ENCODE measurements at places on chromosomes 3 and 15.

DNA sequence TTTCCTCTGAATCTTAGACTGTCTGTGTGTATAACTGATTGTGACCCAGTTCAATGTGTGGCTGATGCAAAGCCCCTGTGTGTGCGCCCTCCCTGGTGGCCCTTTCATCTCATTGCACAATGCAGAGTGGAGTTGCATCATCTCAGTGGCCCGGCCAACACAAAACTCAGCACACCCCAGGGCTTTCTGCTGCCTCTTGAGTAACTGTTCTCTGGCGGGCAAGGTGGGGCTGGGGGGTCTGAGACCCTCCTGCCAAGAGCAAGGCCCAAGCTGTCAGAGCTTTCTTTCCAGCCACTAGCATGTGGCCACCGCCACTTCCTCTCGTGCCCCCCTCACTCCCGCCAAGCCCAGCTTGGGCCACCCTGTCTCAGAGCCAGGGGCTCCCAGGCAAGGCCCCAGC, 80.7 kb upstream of the ALDH1L1 start:
- DNase-seq, result no peak

DNA sequence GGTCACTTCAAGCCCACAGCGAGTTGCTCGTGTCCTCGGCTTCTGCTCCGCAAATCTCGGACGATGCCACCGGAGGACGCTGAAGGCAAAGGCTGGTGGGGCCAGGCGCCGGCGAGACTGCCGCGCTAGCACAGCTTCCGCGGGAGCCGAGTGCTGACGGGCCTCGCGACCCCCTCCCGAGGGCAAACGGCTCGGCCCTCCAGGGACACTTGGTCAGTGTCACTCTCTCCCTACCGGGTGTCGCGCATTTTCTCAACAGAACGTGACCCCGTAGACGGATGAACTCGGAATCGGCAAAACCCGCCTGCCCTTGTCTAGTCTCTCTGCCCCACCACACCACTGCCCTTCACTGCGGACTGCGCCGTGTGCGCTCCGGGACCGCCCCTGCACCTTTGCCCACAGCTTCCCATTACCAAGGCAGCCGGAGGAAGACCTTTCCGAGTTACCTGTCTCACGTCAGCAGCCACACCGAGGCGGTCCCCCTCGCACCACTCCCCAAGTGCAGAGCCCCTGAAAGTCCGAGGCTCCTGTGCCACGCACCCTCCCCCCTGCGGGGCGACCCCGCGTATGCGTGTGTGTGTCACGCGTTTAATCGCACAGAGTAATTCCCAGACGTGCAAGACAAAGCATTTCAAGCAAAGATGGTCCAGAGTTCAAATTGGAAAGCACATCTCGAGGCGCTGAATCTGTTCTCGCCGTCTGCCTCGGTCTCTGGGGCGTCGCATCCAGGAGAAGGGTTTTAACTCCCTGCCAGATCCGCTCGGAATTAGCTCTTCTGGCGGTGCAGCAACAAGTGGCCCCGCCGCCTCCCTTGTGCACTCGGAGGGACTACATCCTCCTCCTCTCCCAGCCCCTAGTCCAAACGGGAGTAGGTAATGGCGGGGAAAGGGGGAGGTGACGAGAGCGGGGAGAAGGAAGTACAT, 245.0 kb upstream of the TOPAZ1 start:
- peak; percentile 37 for DNase-seq

DNA sequence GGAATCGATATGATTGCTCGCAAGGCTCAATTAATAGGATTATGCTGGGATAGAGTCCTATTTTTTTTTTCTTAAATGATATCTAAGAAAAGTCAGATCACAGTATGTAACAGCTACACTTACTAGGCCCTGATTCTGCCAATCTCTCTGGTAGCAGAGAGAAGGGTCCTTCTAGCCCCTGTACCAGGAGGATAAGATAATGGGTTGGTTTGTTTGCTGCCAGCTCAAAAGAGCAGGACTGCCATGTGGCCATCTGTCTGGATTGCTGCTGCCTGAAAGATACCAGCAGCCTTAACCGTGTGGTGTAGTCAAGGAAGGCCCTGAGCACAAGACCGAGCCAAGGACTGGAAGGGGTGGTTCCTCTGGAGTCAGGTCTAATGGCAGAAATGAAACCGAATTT, 236.4 kb downstream of the KLF13 start:
- DNase-seq, result no peak

DNA sequence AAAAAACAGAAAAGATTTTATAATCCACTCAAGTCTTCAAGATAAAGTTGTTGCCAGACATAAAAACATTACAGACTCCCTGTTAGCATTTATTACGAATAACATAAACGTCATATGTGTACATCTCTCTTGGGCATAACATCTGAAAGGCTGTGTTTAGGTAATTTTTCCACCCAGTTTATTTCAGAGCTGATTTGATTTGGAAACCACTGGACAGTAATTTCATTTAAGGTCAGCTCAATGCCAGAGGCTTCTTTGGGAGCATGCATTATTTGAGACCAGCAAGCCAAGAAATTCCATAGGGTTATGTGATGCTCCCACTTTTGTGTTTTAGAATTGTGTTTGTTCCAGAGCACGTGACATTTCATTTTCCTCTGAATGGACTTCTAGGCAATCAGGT, 196.0 kb downstream of the AKAP13 start:
- DNase-seq, result no peak

- DNase-seq, result no peak
Observed at GRCh38 chr3:37303416-37303815, 129.0 kb upstream of the LRRFIP2 start.

- DNase-seq, result no peak
Observed at GRCh38 chr3:171321559-171322360, 138.4 kb downstream of the TNIK start.

GRCh38 chr15:100631831-100632230, 29.4 kb downstream of the ASB7 start:
- no peak for DNase-seq

- DNase-seq, result no peak
Observed at GRCh38 chr15:50810128-50810527, 44.6 kb upstream of the SPPL2A start.

DNA sequence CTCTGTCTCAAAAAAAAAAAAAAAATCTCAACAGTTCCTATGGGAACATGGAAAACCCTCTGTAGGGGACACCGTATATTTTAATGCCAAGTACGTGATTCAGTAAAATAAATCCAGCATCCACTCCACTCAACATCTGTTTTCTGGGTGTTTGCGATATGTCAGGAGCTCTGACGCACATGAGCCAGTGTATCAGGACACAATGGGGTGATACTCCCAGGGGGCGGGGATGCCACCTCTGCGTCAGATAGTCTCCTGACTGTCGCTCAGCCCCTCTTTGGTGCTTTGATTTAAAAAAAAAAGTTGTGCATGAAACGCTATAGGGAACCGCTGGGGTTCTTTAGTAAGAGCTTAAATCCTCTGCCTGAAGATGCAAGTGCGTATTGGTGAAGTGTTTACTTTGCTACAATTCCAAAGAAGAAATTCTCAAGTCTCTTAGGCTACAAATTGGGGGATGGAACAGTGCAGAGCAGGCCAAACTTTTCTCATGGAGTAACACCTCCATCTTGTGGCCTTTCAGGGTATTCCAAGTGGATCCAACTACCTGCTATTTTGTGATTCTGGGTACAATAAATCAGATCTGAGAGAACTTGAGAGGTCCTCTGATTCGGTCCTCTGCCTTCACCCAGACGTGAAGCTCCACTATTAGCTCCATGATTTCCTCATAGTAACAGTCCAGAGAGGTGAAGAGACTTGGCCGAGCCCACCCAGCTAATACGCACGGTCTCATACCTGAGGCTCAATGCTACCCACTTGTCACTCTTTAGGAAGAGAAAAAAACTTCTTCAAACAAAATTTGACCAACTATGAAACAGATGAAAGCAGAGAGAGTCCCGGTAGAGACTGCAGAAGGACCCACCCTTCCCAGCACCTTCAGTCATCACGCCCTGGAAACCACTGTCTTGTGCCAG, 9.3 kb upstream of the NR2E3 start:
- peak; percentile 30 for DNase-seq

GRCh38 chr3:179720196-179720595, 67.4 kb downstream of the USP13 start:
- no peak for DNase-seq

DNA sequence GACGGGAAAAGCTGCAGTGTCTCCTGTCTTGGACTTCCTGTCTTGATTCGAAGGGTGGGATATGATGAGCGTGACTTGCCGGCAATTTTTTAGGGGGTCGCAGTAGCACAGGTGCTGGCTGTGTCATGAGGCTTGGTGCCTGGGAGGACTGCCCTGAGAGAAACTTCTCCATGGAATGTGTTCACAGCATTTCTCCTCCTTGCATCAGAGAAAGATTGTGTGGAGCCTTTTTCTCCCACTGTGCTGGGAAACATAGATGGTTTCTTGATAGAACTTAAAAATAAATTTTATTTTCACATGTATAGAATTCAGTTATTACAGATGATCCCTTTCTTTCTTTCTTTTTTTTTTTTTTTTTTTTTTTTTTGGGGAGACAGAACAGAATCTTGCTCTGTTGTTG, 121.4 kb downstream of the KLHL25 start:
- DNase-seq, result no peak

GRCh38 chr3:66609660-66610561, 109.1 kb upstream of the LRIG1 start:
- DNase-seq, result no peak

GRCh38 chr15:40906091-40906990, 12.1 kb downstream of the VPS18 start:
- peak; percentile 82 for DNase-seq

DNA sequence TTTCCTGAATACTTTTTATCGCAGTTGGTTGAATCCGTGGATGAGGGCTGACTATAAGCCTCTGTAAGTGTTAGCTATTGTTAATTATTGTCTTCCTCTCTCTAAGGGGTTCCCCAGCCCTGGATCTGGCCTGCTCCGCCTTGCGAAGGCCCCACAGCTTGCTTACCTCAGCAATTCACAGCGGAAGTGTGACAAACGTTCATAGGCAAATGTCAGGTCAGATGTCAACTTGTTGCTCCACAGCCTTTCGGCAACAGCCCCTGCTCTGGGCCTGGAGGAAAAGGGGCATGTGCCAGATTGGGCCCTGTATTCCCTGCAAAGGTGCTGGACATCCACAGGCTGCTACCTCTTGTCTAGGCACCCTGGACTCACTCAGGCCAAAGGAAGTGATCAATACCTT, 25.3 kb upstream of the CELF6 start:
- DNase-seq, result no peak

DNA sequence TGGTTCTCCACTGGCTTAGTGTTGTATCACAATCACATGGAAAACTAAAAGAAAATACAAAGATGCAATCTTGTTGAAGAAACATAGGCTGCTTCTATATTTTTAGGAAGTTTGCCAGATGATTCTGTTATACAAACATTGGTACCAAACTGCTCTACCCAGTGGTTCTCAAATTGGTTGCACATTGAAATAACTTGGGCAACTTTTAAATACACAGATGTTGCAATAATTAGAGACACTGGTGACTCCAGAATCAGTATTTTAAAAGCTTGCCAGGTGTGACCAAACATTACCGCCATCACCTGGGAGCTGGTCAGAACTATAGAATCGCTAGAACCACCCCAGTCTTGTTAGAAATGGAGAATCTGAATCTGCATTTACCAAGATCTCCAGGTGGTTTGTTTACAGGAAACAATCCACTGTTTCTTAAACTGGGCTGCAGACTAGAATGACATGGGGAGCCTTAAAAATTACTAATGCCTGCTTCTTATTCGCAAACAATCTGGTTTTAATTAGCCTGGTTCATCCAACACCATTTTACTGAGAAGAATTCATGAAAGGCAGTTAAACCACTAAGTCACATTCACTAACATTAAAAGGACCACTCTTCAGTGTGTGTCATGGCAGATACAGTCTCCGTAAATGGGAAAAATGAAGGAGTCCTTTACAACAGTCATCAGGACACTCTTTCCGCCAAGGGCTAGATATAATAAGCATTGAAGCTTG, 76.5 kb downstream of the ACAP2 start:
- no peak for DNase-seq

GRCh38 chr3:185400866-185401265, 37.9 kb downstream of the MAP3K13 start:
- no peak for DNase-seq

DNA sequence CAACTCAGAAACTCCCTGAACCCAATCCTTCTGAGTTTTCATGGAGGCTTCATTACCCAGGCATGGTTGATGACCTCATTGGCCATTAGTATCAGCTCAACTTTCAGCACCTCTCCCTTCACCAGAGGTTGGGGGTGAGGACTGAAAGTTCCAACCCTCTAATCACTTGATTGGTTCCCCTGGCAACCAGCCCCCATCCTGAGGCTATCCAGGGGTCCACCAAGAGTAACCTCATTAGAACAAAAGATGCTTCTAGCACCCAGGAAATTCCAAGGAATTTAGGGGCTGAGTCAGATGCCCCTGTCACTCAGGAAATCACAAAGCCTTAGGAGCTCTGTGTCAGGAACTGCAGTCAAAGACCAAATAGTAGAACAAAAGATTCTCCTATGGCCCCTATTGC, 43.8 kb downstream of the ADAMTSL3 start:
- no peak for DNase-seq

GRCh38 chr15:63348392-63348791, 33.3 kb downstream of the CA12 start:
- DNase-seq, result no peak

GRCh38 chr3:63386568-63386967, 108.5 kb downstream of the SYNPR start:
- DNase-seq, result no peak

DNA sequence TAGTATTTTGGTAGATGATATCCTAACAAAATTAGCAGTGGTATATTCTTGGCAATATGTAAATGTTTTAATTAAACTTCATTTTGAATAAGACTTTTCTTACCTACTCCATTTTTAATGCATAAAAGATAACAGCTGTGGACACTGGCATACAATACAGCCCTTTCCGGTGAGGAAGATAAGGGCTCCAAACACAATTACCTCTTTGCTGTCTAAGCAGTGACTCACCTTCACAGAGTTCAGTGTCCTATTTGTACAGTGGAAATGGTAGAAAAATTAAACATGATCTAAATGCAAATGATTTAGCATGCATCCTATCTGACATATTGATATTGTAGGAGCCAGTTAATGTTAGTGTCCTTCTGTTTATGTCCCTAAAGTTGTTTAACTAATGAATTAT, 969.4 kb downstream of the PLOD2 start:
- no peak for DNase-seq

GRCh38 chr3:17398959-17399551, 343.4 kb downstream of the TBC1D5 start:
- DNase-seq, result no peak

- no peak for DNase-seq
Observed at GRCh38 chr15:100703671-100704070, 101.3 kb downstream of the ASB7 start.

- peak; percentile 53 for DNase-seq
Observed at GRCh38 chr3:13012221-13012691, 61.0 kb downstream of the IQSEC1 start.

DNA sequence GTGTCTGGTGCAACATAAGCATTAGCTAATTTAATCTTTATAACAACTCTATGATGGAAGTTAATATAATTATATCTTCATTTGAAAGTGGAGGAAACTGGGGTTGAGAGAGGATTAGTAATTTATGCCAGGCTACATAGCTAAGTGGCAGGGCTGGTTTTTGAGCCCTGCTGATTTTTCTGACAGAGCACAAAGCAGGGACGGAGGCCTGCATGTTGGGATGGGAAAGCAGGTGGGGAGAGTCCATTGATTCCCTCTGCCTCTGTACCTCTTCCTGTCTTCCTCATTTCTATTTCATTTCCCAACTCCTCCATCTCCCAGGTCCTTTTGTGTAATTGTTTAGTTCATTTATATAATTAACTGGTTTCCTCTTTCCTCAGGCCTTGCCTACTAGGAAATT, 251.6 kb upstream of the ZPLD1 start:
- no peak for DNase-seq

- DNase-seq, result no peak
Observed at GRCh38 chr3:174863488-174863887, 4.4 kb downstream of the NAALADL2 start.
